Right ventricle myocardium inferior (tissue), 1 donor: ENCODE measurements at places on chromosomes 12 and 14. TPM values are rescaled to one million over a fixed set of nuclear protein-coding genes. Genes with fewer than 3 reads are reported as not detected.

The ZDHHC22 gene
- total RNA-seq: not detected

The CRACR2A gene
- total RNA-seq: 4.5 TPM

The ENDOU gene
- total RNA-seq: not detected

The KIF21A gene
- total RNA-seq: 57.9 TPM

The ART4 gene
- 5.6 TPM for total RNA-seq

The ATXN7L3B gene
- 22.5 TPM for total RNA-seq
